NCI-H1930 (cell line): ENCODE measurements at places on chromosomes 1 and 21.

GRCh38 chr21:44067011-44067839 lies 40.0 kb upstream of the PWP2 start:
- no peak for DNase-seq

GRCh38 chr1:17579951-17580939 lies 40.7 kb downstream of the ARHGEF10L start:
- DNase-seq = no peak

GRCh38 chr1:230899841-230900251 lies 31.5 kb upstream of the C1orf198 start:
- DNase-seq = no peak

GRCh38 chr1:23720256-23720995 lies 22.8 kb upstream of the ELOA start:
- DNase-seq = no peak

GRCh38 chr1:209095627-209096595 lies 487.6 kb upstream of the CAMK1G start:
- no peak for DNase-seq

GRCh38 chr1:25782608-25783201 lies 17.3 kb upstream of the SELENON start:
- DNase-seq = no peak

DNA sequence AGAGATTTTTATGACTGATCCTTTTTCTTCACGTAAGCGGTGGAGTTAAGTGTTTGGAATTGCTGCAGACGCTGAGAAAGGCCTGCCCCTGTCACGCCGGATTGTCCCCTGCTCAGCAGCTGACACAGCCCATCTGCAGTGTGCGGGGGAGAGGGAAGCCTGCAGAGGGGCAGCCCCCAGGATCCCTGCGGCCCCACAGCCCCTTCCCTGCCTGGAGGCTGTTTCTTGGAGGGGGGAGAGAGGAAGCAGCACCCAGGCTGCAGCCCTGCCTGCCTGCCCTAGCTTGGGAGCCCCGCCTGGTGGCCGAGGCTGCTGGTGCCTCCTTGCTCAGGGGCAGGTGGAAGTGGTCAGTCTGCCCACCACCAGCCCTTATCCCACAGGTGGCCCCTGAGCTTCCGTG lies 50.7 kb downstream of the PRDM16 start:
- no peak for DNase-seq

DNA sequence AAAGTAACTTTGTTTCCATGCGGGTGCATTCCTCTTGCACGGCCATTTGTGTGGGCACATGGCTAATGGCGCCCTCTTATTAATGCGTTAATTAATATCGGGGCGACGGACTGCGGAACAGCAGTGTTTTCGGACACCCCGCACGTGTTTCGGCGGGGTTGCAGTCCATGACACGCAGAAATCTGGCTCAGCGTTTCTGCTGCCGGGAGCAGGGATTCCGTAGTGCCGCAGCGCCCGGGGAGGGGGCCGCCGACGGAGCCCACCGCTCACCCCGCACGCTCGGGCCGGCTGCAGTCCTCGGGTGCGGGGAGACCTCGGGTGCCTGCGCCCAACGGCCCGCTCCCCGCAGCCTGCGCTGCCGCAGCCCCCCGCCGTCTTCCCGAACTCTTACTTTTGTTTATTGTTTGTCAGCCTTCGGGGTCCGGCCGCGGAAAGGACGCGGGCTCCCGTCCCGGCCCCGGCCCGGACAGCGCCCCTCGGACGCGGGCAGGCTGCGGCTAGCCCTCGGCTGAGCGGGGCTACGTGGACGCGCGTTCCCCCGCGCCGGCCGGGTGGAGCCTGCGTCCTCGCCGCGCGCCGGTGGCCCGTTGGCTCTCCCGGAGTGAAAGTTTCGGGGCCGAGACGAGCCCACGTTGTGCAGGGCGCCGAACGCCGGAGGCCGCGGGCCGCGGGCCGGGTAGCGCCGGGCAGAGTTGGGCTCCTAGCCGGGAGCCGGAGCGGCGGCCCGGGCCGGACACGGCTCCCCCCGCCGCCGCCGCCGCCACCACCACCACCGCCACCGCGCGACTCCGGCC lies 849 bp downstream of the NFIA start:
- DNase-seq = no peak

- DNase-seq = no peak
Observed at GRCh38 chr1:160865337-160865736, 2.6 kb upstream of the CD244 start.

GRCh38 chr1:1876335-1876930 lies 14.5 kb downstream of the GNB1 start:
- no peak for DNase-seq

DNA sequence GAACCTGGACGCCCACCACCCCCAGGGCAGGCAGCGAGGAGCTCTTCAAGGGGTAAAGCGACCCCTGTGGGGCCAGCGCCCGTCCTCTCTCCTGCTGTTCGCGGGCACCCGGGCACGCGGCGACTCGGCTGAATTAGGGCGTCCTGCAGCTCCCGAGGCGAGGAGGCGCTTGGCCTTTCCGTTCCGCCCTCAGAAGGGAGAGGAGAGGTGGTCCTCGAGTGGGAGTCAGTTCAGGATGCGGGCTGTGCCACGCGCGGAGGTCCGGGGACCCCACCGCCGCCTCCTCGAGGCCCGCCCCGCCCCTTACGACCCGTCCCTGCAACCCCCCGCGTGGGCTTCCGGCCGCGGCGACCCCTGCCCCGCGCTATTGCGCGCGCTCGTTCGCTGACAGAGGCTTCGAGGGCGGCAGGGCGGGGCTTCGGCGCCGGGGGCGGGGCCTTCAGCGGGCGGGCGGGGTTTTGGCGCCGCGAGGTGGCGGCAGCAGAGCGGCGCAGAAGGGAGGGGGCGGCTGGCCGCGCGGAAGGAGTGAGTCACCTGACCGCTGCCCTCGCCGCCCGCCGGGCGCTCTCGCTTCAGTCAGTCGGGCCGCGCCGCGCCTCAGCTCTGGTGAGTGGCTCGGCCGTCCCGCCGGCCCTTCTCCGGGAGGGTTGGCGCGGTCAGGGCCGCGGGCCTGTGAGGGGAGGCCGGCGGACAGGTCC lies at the start of gene BACH1:
Gene BACH1, plus strand, starts transcription at position 575 of the 698 bp plus-strand sequence. CDS start 22,359 bp downstream, outside the sequence.
- peak; percentile 80 for DNase-seq

DNA sequence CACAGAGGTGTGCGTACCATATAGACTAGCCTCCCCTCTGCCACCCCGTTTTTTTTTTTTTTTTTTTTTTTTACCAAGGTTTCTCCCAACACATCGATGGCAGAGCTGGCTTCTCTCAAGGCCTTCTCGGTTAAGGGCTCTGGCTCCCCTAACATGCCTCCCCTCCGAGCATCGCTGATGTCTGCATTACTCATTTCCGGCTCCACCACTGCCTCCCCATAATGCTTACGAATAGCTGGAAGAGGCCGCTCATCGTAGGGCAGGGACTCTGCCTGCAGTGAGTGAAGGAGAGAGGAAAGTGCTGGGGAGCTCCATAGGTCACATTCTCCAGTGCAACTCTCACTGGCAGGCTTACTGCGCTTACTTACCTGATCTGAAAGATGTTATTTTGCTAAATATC lies 20.6 kb downstream of the CEP104 start:
- no peak for DNase-seq

- DNase-seq = no peak
Observed at GRCh38 chr1:22526677-22527076, 36.6 kb upstream of the EPHA8 start.

GRCh38 chr1:14280909-14281308 lies 317.6 kb upstream of the KAZN start:
- DNase-seq = no peak

DNA sequence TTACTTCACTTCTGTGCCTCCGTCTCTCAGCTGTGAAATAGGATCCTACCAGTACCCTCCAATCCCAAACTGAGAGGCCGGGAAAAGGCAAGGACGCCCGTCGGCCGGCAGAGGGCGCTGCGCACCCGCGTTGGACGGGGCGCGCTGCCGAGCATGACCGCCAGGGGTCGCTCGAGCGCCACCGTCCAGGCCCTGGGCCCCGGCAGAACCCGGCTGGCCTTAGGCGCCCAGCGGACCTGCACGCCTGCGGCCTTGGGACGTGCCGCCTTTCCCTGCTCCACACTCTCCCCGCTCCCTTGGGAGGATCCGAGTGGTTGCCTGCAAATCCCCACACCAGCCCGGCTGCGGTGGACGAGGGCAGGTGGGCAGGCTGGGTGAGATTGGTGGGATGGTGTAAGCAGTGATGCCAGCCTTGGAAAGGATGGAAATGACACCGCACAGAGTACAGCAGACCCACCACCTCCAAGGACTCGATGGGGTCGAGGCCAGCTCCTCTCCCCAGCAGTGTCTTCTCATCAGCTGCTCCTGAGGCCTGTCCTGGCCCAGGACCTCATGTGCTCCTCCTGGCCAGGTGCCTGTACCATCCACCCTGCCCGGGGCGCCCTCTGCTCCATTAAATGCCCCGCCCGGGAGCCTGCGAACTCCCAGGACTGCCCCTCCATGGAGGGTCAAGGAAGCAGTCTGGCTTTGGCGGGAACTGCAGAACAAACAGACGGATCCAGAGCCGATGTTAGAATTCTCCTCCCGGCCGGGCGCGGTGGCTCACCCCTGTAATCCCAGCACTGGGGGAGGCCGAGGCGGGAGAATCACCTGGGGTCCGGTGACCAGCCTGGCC lies 47.4 kb upstream of the LBR start:
- DNase-seq = no peak

- no peak for DNase-seq
Observed at GRCh38 chr1:111471012-111471411, 2.8 kb upstream of the C1orf162 start.

DNA sequence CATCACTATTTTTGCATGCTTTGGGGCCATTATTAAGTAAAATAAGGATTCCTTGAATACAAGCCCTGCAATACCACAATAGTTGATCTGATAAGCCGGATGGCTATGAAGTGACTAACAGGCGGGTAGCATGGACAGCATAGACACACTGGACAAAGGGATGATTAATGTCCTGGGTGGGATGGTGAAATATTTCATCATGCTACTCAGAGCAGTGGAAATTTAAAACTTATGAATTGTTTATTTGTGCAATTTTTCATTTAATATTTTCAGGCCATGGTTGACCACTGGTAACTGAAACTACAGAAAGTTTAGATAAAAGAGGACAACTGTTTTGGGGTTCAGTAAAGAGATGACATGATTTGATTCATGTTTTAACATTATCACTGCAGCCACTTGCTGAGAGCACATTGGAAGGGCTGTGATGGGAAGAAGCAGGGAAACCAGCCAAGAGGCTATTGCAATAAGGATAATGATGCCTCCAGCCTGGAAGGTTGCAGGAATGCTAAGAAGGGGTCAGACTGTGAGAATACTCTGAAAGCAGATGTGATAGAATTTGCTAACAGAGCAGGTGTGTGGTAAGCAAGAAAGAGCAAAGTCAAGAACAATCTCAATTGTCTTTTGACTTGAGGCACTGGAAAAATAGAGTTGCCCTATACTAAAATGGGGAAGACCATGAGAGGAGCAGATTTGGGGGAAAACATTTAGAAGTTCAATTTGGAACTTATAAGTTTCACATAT lies 62.5 kb upstream of the TNFSF4 start:
- no peak for DNase-seq

DNA sequence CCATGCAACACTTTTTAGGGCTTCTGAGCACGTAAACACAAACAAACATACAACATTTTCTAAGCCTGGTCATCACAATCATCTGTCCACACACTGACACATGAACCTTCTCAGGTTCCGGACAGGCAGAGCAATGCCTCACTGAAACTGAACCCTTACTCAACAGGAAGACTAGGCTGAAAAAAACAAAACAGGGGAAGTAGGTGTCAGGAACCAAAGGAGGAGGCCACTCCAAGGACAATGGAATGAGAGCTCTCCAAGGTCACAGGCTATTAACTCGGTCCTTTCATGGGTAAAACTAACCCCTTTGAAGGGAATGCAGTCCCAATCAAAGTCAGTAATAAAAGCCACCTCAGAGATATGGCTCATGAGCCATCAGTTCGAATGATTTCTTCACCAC lies 76.6 kb downstream of the FAM78B start:
- DNase-seq = no peak

GRCh38 chr1:19042675-19043578 lies 86.5 kb upstream of the IFFO2 start:
- DNase-seq = no peak

DNA sequence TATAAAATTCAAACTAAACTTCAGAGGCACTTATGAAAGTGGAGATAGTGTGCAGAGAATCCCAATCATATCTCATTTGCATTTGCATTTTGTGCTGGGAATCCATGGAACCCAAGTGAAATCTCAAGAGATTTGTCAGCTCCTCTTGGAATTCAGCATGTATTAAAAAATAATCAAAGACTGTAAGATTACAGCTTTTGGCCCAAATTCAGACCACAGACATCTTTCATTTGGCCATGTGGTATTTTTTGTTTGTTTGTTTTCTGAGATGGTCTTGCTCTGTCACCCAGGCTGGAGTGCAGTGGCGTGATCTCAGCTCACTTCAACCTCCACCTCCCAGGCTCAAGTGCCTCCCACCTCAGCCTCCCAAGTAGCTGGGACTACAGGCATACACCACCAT lies 3.8 kb upstream of the CACYBP start:
- no peak for DNase-seq

GRCh38 chr1:147611021-147611426 lies 59.3 kb downstream of the ACP6 start:
- no peak for DNase-seq

DNA sequence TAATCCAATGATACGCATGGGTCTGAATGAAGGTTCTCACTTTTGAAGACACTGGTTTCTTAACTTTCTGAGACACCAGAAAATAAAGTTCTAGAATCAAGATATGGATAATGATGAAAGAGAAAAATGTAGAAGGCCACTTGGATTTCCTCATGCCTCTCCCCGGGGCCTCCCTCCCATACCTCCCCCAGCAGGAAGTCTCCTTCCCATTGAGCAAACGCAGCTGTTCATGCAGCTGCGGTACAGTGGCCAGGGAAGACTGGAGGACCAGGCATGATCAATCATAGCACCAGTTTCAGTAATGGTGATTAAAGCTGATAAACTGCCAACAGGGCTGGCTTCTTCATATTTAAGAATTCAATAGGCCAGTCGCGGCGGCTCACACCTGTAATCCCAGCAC lies 10.9 kb upstream of the UBR4 start:
- DNase-seq = no peak

DNA sequence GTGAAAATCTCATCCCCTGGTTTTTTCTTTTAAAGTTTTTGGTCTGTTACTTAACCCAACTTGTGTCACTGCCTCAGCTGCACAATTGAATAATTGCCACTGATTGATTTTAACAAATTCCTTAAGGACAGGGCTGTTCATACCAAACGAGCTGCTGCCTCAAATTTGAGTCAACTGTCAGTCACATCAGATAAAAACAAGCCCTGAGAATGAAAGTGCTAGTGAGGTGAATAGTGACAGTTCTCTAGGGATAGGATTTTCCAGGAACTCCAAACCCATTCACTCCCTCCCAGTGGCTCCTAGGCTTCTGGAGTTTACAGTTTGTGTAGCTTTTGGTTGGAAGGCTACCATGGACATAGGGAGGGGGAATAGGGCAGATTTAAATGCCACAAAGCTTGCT lies 79.4 kb downstream of the SAMSN1 start:
- DNase-seq = no peak

DNA sequence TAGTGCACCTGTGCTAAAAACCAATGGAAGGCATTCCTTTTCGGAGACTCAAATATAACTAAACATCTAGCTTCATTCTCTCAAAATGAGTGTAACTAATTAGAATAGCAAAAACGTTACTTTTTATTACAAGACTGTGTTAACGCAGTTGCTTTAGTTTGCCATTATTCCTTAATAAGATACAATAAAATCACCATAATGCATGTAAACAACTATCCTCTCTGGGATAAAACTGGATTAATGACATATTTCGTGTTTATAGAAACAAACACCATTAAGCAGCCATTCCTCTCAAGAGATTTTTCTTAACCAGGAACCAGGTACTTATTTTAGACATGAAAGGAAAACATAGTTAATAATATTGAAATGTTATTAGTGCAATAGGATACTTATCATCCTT lies 512.8 kb upstream of the B3GALT2 start:
- DNase-seq = no peak

GRCh38 chr1:103516693-103517092 lies 8.8 kb upstream of the RNPC3 start:
- no peak for DNase-seq
